ENCODE measurements at places on chromosomes 1 and 21.

DNA sequence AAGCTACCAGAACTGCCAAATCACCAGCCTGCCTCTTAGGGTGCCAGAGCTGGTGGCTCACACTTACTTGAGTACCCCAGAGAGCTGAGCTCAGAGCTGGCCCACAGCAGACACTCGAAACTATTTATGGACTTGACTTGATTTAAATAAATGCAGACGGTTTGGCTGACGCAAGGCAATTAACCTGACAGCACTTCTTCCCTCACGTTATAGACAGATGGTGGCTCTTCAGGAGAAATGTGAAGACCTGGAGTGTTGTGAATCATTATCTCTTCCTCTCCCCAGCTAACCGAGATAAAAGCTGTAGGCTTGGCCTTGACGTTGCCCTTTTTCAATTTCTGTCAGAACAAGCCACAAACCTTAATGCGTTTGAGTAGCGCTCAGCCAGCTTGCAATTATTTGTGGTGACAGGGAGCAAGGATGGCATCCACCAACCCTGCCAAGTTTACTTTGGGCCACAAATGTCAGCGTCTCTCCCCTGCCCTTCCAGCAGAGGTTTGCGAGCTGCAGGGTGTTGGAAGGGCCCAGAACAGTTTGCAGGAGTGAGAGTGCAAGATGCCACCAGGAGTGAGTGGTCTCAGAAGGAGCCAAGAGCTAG is 34.0 kb upstream of the BCAR3 start:
- peak; percentile 73 for DNase-seq

DNA sequence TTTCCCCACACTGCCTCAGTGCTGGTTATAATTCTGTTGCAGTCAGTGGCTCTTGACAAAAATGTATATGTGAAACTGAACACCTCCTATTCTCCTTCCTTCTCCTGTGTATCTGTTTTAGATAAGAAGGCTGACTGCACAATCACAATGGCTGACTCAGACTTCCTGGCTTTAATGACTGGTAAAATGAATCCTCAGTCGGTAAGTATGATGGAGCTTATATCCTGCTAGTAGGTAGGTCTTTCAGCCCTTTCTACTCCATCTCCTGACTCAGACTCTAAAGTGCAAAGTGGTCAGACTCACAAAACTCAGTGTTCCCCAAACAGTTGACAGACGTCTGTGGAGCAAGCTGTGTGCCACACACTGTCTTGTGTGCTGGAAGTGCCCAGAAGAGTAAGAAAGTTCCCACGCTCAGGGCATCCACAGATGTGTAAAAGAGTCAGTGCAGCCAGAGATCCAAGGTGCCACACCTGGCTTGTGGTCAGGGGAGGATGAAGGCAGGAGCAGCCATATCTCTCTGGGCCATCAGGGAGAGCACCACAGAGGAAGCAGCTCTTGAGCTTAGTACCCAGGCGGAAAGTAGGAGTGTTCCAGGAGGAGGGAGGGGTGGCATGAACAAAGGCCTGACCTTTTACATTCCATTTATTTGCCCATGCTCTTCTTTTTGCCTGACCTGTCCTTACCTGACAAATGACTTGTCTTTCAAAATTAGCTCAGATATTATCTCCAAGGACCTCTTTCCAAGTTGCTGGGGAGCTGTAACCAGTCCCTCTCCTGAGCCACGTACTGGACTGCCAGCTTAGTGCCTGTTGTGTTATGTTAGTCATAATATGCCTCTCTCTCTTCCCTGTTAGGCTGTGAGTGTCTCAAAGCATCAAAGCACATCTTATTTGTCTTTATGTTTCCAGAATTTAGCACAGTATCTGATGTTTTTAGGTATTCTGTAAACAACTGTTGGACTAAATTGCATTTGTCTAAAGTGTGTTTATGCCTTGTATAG is 14.0 kb upstream of the PODN start:
- no peak for DNase-seq

DNA sequence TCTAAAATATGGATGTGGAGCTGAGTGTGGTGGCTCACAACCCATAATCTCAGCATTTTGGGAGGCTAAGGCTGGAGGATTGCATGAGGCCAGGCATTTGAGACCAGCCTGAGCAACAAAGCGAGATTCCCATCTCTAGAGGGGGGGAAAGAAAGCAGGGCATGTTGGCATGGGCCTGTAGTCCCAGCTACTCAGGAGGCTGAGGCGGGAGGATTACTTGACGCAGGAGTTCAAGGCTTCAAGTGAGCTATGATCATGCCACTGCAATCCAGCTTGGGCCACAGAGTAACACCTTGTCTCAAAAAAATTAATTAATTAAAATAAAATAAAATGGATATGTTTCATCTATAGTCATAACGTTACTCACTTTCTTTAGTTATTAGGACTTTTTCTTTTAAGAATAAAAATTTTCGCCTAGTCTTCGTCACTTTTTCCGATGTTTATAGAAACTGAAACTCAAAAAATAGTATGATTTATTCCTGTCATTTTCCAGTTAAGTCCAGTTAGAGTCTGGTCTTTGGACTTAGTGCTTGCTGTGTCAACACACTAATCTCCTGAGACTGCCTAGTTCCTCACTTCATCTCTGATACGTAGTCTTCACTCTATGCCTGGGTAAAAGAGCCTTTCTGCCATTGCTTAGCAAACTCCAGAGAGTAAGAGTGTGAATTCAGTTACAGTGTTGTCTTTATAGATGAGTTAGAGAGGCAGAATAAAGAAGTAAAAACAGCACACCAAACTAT is 28.0 kb downstream of the IARS2 start:
- no peak for DNase-seq

- DNase-seq = peak; percentile 9
These were observed 369.7 kb downstream of the RRAGC start for GRCh38 chr1:38489844-38490270.

- no peak for DNase-seq
These were observed 87.2 kb downstream of the SPAG17 start for GRCh38 chr1:118097622-118098348.

- no peak for DNase-seq
These were observed 18.2 kb downstream of the PDZK1 start for GRCh38 chr1:145688924-145689323.
